ENCODE measurements at places on chromosomes 1 and 21.

- DNase-seq = no peak
Observed at GRCh38 chr1:16267690-16268180, 30.8 kb upstream of the CPLANE2 start.

DNA sequence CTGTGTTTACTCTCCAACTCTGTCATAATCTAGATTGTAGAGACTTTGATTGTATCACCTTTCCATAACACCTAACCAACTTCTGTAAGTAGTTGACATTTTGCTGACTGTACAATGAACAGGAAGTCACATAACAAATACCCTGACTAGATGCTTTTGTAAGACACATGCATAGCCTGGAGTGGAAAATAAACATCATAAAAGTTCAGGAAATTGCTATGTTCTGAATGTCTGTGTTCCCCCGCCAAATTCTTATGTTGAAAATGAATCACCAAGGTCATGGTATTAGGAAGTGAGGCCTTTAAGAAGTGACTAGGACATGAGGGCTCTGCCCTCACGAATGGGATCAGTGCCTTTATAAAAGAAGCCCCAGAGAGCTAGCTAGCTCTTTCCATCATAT, 40.4 kb upstream of the ZSWIM5 start:
- peak; percentile 5 for DNase-seq

DNA sequence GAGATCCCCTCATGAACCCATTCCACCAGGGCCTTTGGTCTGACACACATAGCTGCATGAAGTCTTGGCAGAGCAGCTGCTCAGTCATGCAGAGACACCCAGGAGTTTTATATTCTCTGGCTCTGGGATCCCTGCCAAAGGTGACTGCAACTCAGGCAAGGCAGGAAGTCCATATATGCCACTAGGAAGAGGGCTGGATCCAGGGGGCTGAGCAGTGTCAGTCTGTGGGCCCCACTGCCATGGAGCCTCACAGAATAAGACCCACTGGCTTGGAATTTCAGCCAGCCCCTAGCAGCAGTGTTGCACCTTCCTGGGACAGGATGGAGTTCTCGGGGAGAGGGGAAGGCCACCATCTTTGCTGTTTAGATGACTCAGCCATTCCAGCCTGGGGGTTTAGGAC, 199.7 kb downstream of the TBX15 start:
- DNase-seq = no peak

DNA sequence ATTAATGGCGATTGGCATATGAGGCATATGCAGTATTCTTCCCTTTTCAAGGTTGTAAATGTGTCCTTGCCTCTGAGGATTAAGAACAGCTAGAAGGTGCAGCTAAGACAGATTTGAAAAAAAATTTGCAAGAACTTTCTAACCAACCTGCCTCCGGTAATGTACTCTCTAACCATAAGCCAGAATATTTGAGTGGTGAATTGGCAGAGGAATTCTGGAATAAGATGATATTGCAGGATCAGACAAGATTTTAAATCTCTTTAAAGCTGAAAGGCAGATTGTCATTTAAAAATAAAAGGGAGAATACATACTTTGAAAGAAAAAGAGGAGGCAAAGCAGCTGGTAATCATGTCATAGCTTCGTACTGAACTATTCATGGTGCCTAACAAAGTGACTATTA, 29.2 kb downstream of the MROH9 start:
- no peak for DNase-seq

DNA sequence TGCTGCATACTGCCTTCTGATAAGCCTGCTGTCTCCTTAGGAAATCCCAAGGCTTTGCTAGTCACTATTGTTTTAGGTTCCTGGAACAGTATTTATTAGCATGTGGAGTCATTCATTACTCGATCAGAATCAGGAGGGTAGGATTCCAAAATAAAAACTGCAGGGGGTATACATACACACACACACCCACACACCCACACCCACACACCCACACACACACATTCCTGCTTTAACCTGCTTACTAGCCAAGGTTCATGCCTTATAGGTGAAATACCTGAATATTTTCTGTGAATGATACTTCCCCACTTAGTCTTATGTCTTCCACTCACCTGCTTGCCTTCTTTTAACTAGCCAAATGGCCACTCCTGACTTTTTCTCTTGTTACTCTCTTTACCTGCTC, 325.1 kb downstream of the ADGRL2 start:
- DNase-seq = no peak

- DNase-seq = no peak
Observed at GRCh38 chr1:226871636-226872327, 1.4 kb downstream of the PSEN2 start.

- DNase-seq = no peak
Observed at GRCh38 chr1:61175976-61176375, 93.6 kb downstream of the NFIA start.

DNA sequence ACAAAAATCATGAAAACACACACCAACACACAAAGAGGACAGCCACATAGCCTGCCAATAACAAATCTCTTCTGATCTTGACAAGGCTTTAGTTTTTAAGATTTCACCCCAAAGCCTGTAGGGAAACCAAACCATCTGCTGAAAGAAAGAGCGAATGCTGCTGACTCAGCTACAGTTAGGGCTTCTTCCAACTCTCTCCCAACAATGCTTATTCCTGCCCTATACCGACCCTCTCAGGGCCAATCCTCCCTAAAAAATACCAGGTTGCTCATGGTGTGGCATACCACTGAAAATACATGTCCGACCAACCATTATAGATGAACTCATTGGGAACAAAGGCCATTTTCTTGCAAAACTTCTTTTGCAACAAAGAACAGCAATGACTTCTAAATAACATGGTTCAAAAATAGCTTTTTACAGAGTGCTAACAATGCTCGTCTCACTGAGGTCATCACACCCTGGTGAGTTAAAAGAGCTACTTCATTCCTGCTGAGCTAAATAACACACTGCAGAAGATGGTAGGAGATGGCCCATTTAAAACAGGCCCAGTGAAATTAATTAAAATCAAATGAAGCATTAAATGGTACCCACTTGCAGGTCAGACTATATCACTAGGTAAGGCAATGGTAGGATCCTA, 86.1 kb downstream of the KIAA0319L start:
- peak; percentile 14 for DNase-seq

DNA sequence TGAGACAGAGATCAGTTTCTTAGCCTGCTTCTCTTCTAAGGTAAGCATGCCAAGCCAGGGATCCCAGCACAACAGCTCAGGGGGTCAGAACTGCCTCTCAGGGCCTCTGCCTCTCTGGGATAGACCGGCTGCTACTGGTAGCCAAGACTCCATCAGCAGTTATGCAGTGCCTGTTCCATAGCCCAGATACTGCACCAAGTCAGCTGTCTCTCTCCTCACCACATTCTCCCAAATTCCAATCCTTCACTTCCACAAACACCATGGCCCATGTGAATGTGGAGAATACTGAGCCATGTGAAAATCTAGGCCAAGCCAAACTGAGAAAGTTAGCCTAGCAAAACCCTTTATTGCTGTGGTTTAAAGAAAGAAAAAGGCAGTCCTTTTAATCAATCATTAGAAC, 37.5 kb downstream of the CDC42BPA start:
- DNase-seq = no peak

DNA sequence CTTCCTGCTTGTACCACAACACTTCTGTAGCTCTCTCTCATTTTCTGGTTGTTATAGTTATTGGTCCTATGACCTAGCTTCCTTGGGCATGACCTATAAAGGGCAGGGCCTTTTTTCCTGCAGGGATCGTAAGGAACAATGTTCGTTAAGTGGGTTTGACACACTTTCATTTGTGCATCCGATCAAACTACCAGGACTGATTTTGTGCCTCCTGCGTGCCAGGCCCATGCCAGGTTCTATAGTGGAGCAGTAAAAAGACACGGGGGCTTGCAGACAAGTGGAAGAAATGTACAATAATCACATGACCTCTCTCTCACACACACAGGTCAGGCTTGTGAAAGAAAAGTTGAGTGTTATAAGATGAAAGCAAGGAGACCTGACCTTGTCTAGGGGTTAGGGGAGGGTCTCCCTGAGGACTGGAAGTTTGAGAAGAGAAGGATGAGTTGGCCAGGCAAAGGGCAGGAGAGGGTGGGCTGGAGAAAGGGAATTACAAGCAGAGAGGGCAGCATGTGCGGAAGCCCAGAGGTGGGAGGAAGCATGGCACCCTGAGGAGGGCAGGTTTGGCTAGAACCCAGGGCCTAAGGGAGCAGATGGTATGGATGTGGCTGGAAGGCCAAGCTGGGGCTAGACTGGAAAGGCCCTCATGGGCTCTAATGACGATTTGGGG, 145.4 kb downstream of the GRIK3 start:
- DNase-seq = no peak

GRCh38 chr1:153430561-153430960, 14.2 kb downstream of the S100A7A start:
- DNase-seq = no peak

DNA sequence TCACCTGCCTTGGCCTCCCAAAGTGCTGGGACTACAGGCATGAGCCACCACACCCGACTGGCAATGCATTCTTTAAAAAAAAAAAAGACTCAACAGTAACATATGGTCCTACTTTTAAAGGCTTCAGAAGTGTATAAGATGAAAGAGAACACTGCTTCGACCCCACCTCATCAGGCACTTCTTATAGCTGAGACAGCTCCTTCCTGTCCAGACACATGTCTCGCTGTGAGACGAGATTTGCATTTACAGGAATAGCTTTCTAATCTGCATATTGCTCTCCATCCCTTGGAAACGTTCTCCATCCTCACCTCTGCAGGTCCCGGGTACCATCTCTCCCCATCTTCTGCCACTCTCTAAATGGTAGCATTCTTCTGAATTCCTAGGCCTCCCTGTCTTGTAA, 6.7 kb downstream of the AZIN2 start:
- no peak for DNase-seq

DNA sequence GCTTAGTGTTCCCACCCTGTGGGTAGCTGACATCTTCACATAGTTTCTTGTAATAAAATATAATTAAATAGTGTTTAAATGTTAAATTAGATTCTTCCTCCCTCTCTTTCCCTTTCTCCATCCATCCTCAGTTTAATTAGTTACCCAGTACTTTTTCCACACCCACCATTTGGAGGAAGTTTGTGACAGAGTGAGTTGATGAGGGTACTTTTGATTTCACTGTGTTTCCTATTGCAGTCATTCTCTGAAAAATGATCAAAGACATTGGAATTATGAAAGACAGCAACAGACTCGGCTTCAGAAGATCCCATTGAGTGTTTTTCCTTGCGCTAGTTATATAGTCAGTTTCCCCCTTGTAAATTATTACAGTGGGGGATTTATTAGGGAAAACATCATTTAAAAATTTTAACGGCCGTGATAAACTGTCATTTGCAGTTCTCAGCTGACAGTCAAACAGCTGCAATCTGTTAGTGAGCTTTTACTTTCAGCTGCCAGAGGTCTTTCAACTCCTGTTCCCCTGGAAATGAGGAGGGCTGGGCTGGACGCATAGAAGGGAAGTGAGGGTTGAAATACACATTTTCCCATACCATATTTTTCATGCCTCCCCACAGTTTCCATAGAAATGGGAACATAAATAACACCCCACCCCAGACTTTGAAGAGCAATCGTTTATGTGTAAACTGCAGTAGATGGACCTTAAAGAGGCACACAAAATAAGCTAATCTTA, 61.3 kb upstream of the CACYBP start:
- no peak for DNase-seq

DNA sequence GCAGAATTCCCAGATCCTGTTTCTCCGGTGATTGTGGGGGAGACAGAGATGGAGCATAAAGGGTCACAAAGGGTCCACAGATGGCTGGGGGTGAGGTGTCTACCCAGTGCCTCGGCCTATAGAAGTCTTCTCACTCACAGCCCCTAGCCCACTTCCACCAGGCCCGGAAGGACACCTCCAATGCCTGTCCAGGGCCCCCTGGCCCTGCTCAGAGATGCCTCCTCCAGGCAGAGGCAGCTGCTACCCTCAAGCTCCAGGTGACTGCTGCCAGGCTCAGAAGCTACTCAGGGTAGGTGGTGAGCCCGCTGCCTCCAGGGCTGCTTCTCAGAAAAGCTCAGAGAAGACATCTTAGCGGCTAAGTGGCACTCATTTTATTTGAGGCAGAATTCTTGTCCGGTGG, 22.0 kb upstream of the ZC3H12A start:
- no peak for DNase-seq

- no peak for DNase-seq
Observed at GRCh38 chr1:58883888-58884482, 100.1 kb upstream of the JUN start.

DNA sequence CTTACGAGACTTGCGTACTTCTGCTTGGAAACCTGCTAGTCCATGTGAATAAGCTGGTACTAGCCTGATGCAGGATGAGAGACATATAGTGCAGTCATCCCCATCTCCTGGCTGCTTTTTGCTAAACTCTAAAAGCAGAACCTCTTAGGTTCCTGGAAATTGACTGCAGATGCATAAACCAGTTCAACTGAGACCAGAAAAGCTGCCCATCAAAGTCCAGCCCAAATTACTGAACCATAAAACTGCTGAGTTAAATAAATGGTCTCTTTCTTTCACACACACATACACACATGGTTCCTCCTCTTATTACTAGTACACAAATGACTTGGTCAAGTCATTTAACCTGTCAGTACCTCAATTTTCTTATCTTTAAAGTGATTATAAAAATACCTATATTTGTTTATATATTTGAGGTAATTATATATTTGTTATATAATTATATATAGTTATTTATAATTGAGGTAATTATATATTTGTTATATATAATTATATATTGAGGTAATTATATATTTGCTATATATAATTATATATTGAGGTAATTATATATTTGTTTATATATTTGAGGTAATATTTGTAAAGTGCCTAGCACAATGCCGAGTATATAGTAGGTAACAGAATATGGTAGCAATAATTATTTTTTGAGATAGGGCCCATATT, 25.2 kb upstream of the RABGAP1L start:
- no peak for DNase-seq

GRCh38 chr1:57363643-57364042, 60.2 kb downstream of the DAB1 start:
- DNase-seq = no peak

GRCh38 chr1:209513226-209513625, 70.3 kb upstream of the CAMK1G start:
- peak; percentile 22 for DNase-seq

GRCh38 chr1:154879038-154879421, 8.9 kb upstream of the KCNN3 start:
- no peak for DNase-seq

- no peak for DNase-seq
Observed at GRCh38 chr1:179857009-179857408, 20.6 kb downstream of the TOR1AIP2 start.

DNA sequence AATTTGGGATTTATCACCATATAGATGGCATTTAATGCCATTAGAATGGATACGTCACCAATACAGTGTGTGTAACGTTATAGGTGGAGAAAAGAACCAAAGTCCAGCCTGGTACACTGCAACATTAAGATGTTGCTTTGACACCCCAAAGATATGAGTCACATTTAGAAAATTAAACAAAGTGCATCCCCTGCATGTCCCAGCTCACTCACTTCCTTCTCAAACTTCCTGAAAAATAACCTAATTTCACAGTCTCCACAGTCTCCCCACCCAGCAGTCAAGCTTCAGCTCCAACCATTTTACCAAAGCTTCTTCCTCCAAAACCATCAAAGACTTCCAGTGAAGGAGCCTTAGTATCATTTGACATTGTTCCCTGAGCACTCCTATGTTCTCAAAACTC, 111.9 kb downstream of the OMA1 start:
- DNase-seq = no peak

Measured in pons (tissue), 1 donor.